ENCODE measurements at places on chromosomes 3 and 15.

DNA sequence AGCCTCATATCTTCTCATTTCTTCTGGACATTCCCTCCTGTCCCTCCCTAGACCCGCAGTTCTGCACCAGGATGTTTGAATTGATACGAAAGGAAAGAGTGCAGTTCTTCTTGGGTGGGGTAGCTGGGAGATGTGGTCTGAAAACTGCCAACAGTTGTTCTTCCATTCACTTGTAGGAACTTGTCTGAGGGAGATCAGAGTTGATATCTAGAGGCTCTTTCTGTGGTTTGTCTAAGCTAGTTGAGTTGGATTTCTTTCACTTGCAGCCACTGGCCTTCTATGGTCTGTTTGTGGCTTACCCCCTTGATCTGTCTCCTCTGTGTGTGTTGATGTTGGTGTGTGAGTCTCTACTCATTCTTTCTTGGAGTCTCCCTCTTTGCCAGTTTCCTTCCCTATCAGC is 42.5 kb upstream of the PIK3CB start:
- DNase-seq, result peak; percentile 38

- DNase-seq, result no peak
These were observed 10.9 kb downstream of the EID1 start for GRCh38 chr15:48888836-48889235.

GRCh38 chr3:16177962-16178627 is 3.6 kb downstream of the GALNT15 start:
- DNase-seq, result peak; percentile 69

DNA sequence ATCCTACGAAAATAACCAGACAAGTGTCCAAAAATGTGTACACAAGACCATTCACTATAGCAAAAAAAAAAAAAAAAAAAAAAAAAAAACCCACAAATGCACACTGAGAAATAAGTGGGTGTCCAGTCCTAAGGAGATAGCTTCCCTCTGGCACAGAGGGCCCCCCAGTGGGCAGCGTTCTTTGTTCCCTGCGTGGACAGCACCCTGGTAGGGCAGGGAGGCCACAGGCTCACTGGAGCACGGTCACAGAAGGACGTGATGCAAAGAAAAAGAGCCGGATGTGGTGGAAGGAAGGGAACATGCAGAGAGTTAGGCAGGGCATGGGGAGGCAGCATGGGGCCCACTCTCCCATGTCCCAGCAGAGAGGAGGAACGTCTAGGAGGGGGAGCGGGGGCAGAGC is 210.7 kb upstream of the NSMCE3 start:
- DNase-seq, result no peak

- DNase-seq, result no peak
These were observed 7.4 kb downstream of the SLC38A3 start for GRCh38 chr3:50212502-50212901.

DNA sequence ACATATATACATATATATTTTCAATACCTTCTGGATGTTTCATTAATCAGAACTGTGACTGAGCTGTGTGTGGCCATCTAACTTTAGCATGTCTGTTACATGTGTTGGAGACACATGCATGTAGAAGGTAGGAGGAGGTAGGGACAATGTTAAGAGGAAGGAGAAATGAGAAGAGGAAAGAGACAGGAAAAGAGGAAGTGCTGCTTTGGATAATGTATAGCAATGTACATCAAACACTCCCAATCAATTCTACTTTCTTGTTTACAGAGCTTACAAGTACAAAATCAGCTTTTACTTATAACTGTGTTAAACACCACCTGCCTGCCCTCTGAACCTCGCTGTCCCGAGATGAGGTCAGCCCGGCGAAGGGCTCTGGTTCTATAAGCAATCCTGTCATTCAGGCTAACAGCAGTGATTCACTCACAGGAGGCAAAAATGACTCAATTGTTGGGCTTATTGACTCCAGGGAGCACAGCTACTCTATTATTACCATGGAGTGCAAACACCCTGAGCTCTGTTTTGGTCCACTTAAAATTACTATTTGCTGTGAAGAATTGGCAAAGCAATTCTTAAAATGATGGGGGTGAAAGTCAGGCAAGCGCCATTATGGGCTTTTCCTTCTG is 188.9 kb downstream of the MEIS2 start:
- peak; percentile 3 for DNase-seq

DNA sequence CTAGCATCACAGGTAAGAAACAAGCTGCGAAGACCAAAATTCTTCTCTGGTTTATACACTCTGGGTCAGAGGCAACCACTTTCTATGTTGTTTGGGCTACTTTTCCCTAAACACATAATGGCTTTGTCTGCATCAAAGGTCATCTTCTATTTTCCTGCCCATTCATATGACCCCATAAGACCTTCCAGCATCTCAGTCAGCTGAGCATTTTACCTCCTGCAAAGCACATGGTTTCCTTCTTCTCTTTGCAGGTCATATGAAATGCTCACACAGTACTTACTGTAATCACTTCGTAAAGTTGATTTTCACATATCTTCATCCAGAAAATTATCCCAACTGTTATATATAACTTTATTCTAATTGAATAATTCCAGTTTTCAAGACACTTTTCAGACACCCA is 34.8 kb downstream of the LIPC start:
- no peak for DNase-seq

GRCh38 chr3:170346481-170347392 is 10.8 kb upstream of the SKIL start:
- no peak for DNase-seq

GRCh38 chr3:62100282-62100989 is 272.9 kb downstream of the FEZF2 start:
- DNase-seq, result no peak

DNA sequence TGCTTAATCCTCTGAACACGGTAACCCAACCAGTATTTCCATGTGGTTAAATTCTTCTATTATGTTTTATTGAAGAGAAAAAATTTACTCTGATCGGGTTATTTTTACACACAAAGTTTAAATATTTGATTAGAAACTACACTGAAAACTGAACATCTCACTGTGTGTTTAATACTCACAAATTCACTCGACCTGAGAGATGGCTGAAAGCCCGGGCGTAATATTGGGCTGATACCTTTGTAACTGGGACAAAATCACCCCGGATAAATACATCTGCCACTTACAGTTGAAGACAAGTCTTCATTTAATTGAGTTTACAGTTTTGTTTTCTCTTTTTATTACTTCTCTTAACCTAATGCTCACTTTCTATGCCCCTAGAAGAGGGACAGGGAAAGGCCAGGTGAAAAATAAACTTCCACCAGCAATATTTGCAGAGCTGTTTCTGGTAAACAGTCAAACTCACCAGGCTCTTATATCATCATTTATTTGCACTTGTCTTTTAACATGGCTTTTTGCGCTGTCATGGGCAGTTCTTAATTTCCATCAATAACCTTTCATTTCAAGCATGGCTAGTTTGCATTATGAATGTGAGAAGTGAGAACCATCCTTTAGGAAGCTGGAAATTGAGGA is 145.6 kb upstream of the TMCO5A start:
- no peak for DNase-seq

DNA sequence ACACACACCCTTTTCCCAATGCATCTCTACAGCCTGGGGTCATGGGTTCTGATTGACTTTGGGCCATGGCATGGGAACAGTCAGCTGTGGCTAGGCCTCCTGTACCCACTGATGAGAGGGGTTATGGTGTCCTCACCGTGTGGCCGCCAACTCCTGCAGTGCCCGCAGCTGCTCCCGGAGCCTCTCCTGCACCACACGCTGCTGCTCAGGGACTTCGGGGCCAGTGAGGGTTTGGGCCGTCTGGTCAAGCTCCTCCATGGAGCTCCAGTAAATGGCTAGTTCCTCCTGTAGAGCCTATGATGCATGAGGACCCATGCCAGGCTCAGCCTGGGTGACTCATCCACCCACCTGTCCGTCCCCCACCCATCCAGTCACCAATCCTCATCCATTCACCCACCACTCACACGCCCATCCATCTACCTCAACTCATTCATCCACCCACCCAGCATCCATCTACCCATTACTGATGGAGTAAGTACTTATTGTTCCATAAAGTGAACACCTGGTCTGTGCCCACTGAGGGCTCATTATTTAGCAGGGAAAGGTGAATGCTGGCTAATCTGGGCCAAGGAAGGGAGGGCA is 21.6 kb downstream of the SPTBN5 start:
- no peak for DNase-seq

DNA sequence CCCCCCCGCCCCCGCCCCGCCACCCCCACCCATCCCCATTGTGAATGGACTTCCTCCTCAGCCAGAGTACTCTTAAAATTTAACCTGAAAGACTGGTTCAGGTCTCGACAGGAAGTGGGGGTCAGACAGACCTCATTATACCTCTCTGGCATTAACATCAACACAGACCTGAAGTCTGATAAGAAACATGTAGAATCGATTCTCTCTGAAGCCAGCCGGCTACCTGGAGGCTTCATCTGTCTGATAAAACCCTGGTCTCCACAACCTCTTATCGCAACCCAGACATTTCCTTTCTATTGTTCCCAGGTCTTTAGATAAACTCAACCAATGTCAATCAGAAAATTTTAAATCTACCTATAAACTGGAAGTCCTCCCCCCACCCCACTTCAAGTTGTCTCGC is 42.6 kb downstream of the SLCO2A1 start:
- DNase-seq, result no peak

GRCh38 chr15:68704496-68705021 is 116.1 kb downstream of the ANP32A start:
- no peak for DNase-seq

DNA sequence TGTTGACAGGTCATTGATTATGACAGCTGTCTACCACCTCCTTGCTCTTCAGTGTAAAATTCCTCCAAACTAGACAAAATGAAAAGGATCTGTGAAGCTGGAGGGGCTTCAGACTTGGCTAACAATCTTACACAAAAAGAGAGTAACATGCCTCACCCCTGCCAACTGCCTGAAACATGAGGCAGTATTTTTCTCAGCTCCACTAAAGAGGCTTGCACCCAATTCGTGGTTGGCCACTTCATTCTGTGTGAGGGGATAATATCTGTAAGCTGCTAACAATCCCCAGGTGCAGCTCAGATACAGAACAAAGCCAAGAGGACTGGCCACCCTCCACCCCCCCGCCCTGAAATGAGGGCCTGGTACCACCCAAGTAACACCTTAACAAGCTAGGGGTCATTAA is 2.8 kb downstream of the MB21D2 start:
- no peak for DNase-seq

- DNase-seq, result no peak
These were observed 1016.0 kb downstream of the MCTP2 start for GRCh38 chr15:95247071-95247984.

DNA sequence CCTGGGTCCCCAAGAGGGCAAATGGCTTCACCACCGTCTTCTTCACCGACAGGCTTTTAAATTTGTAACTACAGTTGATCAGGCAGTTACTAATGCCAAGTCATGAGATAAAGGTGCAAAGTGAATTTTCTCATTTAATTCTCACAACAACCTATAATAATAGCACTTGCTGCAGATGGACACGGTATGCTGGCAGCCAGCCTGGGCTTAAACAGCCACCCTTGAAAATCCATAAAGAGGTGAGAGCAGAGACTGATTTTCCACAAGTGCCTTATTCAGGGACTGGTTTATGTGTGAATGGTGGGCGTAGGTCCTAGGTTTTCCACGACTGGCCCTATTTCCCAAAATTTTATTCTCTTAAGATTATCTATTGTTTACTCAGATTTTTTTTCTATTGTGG is 117.8 kb downstream of the RAB11A start:
- no peak for DNase-seq

GRCh38 chr15:62559381-62559733 is 394.3 kb upstream of the C2CD4B start:
- no peak for DNase-seq

Data from NB4 (cell line).